GM23338 (cell line): ENCODE measurements at places on chromosomes 12 and 14. TPM values are rescaled to one million over a fixed set of nuclear protein-coding genes. Genes with fewer than 3 reads are reported as not detected.

DNA sequence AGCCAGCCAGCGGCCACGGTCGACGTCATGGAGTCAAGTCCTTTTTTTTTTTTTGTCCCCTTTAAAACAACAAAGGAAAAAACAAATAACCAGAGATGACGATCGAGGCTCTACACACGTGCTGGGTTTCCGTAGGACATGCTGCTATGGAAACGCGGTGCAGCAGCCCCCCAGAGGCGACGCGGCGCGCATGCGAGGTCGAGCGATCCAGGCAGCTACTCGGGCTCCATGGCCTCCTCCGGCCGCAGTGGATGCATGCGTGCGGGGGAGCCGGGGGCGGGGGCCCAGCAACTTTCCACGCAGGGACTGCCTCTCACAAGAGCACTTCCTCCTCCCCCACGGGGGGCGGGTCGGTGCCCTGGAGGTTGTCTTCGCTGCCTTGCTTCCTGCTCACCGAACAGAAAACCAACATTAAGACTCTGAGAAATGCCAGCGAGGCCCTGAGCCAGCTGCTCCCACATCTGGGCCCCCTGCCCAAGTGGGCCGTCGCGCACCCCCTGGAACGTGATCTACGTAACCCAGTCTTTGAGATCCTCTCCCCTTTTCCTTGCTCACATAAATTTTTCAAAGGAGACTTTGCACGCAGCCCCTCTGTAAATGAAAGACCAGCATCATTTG, 30.7 kb downstream of the P2RX4 start:
- peak; percentile 66 for DNase-seq

DNA sequence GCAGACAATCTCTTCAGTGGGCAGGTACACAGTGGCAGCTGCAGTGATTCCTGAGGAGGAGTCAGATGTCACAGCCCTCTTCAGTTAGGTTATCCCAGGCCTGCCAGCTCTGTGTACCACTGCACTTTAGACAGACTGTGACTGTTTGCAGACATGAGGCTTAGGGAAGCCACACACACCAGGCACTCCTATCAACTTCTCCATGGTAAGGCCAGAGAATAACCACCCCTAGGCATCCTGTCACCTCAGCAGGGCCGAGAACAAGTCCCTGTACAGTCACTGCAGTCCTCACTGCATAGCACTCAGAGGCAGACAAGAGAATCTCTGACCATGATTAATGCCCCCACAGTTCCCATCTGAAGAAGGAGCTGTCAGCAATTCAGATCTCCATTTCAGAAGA, 296.5 kb downstream of the GALC start:
- no peak for DNase-seq

GRCh38 chr14:50606468-50606867, 46.5 kb downstream of the ATL1 start:
- DNase-seq = no peak

GRCh38 chr12:15963271-15963670, 52.1 kb downstream of the DERA start:
- no peak for DNase-seq

DNA sequence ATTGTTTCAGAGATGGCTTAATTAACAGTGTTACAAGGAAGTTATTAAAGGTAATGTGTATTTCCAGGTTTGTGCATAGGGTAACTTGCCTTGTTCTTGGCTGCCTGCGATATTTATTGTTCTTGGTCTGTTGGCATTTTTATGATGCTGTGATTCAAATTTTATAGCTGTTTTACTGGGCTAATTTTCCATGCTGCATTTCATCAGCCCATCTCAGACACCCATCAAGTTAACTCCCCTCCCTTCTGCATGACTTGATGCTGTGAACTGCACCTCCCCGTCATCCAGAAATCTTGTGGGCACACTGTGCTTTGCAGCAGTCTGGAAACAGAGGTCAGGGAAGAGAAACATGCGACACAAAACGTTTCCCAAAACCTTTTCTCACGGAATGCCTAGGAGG, 1049.2 kb downstream of the AACS start:
- no peak for DNase-seq

DNA sequence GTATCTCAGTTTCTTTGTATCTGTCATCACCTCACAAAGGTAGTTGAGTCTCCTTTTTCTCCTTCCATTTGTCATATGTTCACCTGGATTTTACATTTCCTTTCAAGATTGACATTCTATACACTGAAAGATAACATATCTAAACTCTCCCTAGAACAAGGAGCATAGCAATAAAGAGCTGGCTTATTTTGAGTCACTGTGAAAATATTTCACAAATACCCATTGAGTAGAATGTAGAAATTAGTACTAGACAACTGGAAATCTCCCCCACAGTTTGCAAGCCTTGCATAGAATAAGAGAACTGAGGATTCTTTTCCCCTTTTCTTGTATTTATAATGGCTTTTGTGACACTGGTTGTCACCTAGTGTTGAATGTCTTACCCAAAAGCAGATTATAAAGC, 111.2 kb downstream of the KICS2 start:
- DNase-seq = no peak

DNA sequence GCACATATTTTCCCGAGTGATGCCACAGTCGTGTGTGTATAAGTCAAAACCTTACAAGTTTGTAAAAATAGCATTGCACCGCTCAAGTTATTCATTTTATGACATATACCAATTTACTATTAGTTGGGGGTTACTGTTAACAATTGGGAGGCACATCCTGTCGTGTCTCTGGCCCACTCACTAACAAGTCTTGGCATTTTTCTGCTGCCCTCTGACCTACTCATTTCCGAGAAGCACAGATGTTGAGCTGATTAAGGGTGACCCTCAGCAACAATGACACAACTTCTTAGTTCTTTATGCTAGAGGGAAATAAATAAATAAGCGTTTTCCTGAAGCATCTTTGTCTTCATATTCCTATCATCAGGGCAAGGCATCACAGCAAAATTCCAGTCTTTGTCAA, 6.8 kb upstream of the ATG14 start:
- no peak for DNase-seq

GRCh38 chr14:95649230-95649629, 37.0 kb upstream of the TCL1B start:
- DNase-seq = no peak

- DNase-seq = peak; percentile 72
These were observed 103.3 kb upstream of the FKBP4 start for GRCh38 chr12:2691345-2692071.

DNA sequence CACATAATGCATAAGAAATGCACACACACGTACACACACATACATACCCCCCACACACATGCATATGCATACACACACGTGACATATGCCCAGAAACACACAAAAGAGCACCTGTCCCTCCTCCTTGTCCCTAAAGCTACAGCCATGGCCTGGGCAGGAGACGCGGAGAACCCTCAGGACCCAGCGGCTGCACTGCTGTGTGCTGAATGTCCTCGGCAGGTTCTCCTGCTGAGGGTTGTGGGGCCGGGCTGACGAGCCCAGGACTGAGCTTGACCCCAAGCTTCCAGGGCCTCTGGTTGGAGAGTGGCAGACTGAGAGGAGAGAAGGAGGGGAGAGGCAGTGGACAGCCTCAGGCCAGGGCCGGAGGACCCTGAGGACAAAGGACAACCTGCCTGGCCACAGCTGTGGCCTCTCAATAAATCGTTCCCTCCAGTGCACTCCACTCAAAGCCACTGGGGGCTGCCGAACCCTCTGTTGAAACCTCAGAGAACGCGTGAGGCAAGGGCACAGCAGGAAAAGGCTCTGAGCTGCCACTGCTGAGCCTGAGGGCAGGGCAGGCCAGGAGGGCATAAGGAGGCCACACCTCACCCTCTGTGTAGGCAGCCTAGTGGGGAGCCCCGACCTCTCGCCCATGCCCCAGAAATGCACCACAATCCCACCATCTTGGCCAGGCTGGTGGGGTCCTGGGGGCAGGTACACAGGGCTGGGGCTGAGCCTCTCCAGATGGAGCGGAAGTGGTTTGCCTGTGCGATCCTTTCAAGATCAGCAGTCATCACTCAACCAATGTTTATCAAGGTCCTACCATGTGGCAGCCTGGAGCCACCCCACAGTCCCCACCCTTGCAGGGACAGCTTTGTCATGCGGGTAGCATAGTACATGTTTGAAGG, 3.1 kb downstream of the CACNA2D4 start:
- DNase-seq = no peak

The AGAP2 gene
- polyA plus RNA-seq = 0.36 and 0.38 TPM in 2 replicates

The KRT2 gene
- not detected in 2 replicates for polyA plus RNA-seq

The COX8C gene
- polyA plus RNA-seq = 0.73 TPM in 1 of 2 replicates, not detected in the other

The CLEC7A gene
- polyA plus RNA-seq = 0.09 and 0.39 TPM in 2 replicates
